Central memory CD4-positive, alpha-beta T cell (primary cell): ENCODE measurements at places on chromosomes 6 and 20.
A peak's percentile ranks its signal among the peaks of the same experiment; 100 is the strongest.

- no peak for DNase-seq
Observed at GRCh38 chr20:60408435-60408834, 450.2 kb downstream of the CDH26 start.

GRCh38 chr20:25399037-25399430 lies 8.4 kb upstream of the ABHD12 start:
- DNase-seq, result peak; percentile 33

DNA sequence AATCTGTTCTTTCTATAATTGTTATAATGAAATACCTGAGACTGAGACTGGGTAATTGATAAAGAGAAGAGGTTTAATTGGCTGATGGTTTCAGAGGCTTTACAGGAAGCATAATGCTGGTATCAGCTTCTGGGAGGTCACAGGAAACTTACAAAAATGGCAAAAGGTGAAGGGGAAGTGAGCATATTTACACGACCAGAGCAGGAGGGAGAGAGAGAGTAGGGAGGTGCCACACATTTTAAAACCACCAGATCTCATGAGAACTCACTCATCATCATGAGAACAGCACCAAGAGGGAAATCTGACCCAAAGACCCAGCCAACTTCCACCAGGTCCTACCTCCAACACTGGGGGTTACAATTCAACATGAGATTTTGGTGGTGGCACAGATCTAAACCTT lies 2.6 kb upstream of the SIRPB1 start:
- peak; percentile 19 for DNase-seq

GRCh38 chr20:2616634-2617033 lies 35.8 kb upstream of the NOP56 start:
- no peak for DNase-seq

GRCh38 chr6:165925474-165926156 lies 242.0 kb downstream of the TBXT start:
- no peak for DNase-seq

DNA sequence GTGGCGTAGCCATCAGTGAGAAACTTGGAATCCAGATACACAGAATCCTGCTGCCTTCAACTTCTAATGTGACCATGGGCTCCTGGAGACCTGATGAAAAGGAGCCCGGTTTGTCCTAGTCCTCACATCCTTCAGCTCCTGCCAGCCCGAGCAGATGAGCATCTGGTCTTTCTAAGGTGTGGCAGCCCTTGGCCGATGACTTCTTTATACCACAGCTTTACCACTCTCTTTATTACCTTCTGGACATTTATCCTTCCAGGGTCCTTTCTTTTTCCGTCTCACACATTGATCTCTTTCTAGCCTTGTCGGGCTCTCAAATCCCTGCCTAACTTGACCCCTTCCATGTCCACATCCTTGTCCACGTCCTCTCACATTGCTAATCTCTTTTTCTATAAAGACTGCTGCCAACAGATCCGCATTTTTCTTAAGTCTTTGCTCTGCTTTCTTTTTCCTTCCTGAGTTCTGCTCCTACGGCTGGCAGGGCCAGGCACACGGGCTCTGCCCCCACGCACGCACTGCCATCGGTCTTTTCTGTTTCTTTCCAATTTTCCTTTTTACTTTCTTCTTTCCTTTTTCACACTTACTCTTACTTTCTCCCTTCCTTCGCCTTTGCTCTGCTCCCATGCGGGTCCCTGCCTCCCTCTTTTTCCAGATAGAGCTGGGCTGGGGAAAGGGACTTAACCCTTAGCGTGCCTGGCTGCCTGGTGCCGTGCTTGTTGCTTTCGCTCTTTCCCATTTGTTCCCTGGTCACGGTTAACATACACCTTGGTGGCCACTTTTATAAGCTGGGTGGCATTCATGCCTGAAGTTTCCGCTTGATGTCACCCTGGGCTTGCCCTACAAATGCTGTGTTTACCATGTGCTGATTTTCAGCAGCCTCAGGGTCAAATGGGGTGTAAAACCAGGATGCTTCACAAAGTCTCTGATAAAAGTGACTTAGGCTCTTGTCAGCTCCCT lies 9.4 kb upstream of the GMPR start:
- DNase-seq, result no peak

DNA sequence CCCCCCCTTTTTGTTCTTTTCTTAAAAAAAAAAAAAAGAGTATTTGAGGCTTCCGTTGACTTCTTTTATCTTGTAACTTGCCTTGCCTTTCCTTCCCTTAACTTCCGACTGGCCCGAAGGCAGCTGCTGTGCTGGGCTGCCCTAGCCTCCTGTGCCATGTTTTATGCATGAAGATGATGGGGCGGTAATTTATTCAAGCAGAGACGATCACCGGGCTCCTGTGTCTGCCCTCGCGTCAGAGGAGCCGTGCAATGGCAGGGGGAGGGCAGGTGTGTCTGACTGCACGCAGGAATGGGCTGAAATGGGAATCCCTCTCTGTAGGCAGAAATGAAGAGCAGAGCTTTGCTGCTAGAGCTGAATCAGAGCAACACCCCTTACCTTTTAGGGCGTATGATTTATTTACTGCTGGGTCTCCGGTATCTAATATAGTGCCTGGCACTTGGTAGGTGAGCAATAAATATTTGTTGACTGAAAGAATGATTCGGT lies 106.3 kb upstream of the RIPOR2 start:
- peak; percentile 61 for DNase-seq
